ENCODE measurements at places on chromosomes 6 and 20. TPM values are rescaled to one million over a fixed set of nuclear protein-coding genes. Genes with fewer than 3 reads are reported as not detected.

BCKDHB gene
- total RNA-seq, result 23.4 TPM

CAP2 gene
- total RNA-seq, result 3.9 TPM

PGC gene
- total RNA-seq, result not detected

CDS2 gene
- total RNA-seq, result 37.6 TPM

GRCh38 chr6:18545726-18546125 is 158.6 kb downstream of the RNF144B start:
- DNase-seq, result no peak

DNA sequence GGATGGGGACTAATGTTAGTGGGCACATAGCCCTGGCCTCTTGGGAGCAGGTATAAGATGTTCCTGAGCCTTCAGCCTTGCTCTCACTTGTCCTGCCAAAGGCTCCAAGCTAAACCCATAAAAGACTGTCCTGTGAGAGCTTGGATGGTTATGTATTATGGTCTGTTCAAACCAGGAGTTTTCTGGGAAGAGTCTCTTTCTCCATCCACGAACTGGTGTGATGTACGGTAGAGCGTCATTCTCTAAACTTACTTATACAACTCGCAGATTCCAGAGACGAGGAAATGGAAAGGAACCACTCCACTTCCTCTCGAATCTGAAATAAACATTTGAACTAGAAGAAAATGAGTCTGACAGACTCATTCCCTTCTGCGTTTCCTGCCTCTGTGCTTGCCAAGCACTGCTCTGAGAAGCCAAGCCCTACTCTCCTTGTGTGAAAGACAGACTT is 5.3 kb downstream of the SOBP start:
- DNase-seq, result no peak

- DNase-seq, result no peak
These were observed 17.3 kb upstream of the IBTK start for GRCh38 chr6:82264824-82265223.

DNA sequence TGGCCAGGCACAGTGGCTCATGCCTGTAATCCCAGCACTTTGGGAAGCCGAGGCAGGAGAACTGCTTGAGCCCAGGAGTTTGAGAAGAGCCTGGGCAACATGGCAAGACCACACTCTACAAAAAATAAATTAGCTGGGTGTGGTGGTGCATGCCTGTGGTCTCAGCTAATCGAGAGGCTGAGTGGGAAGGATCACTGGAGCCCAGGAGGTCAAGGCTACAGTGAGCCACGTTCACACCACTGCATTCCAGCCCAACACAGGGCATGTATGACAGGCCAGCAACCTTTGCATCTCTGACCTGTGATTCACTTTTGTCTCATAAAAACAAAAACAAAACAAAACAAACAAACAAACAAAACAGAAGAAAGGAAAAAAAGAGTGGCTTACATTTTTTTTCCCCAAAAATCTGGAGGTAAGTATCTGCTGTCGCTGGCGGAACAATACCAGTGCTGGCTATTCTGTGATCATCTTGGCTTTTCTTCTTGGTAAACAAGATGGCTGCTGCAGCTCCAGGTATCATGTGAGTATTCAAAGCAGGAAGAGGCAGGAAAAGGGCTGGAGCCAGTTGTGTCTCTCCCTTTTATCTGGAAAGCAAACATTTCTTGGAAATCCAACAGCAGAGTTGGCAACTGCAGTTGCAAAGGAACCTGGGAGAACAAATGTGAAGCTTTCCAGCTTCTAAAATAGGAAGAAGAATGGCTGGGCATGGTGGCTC is 40.4 kb upstream of the ZMYND8 start:
- DNase-seq, result no peak

DNA sequence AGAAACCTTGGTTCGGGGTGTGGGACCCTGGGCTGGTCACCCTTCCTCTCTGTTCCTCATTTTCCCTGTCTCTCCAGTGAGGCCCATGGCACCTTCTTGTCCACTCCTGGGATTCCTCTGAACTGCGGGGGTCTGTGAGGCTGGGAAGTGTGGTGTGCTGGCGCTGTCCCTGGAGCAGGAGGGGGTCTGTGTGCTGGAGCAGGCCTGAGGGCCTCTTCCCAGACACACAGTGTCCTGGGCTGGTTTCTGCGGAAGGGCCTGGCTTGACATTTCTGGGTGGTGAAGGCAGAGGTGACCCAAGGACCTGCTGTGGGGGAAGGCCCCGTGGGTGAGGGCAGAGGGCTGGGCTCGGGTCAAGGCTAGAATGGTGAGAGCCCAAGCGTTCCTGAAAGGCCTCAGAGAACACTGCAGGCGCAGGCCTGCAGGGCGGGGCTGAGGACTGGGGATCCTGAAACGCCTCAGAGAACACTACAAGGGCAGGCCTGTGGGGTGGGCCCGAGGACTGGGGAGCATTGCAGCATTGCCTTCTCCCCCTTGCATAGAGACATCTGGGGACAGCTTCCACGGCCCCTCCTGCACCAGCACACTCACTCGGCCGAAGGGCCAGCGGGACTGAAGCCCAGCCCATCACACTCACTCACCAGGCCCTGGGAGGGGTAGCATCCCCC is 10.6 kb upstream of the BAK1 start:
- DNase-seq, result no peak

DNA sequence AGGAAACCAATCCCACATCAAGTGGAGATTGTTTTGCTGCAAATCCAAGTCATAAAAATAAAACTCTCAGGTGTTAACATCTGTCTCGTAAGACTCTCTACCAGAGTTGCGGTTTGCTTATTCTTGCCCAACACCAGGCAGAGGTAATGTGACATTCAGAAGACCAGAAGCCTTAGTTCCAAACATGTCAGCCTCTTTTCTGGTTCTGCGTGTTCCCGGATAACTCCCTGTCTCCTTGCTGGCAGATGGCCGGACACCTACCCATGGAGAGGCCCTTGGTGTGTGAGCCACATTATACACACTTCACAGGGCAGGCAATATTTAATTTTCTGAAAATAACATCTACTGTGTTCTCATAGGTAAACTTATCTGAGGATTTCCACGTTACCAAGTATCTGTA is 73.4 kb downstream of the GMPR start:
- DNase-seq, result no peak

DNA sequence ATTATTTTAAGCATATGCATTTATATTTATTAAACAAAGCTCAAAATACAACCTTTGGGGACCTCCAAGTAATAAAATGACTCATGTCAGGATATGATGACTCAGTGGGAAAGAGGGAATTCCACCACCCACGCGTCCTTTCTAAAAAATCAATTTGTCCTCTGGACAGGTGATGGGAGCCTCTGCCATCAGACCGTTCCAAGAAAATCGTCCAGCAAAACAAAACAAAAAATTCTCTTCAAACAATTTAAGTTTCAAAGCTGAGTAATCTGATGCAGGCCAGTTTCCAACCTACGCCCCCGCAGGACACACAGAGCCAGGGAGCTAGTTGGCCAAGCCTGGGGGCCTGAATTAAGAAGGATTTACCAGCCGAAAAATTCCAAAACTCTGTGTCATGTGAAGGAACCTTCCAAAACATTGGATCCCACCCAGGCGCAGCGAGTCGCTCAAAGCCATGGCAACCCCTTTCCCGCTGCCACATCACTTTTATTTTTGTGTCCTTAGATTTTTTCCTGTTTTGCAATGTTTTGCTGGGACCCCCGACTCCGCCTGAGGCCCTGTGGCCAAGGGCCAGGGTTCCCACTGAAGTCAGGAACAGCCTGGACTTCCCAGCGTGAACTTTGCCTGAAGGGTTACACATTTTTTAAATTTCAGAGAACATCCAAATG is 95.3 kb downstream of the NFATC2 start:
- DNase-seq, result peak; percentile 74

- DNase-seq, result no peak
These were observed 122.2 kb upstream of the TNFAIP3 start for GRCh38 chr6:137744877-137745276.

DNA sequence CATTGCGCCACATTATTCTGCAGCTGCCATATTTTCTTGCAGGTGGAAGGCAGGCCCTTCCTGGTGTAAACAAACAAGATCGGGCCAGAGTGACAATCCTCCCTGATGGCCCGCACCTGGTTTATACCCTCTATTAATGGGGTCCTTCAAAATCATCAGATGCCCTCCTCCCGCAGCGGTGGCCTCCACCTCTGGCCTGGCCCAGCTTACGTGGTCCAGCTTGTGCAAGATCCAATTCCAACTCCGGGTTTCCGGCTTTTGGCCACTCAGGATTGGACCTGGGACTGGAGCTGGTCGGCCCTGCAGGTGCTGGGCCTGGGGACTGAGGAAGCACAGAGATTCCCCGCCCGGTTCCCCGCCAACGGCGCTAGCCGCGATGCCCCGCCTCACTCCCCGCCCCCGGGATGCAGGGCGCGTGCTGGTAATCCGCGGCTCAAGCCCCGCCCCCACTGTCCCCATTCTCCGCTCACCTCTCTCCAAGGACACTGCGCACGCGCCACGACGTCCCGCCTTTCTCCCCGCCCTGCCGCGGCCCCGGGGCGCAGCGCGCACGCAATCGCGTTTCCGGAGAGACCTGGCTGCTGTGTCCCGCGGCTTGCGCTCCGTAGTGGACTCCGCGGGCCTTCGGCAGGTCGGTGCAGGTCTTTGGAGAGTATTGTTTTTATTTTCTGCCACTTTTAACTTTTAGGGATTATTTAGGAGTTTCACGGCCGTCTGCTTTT is at the start of gene TMEM14B:
TMEM14B (plus strand) TSS at position 555 of the 722 bp plus-strand sequence. CDS start 1,441 bp downstream, outside the sequence.
- peak; percentile 100 for DNase-seq

DNA sequence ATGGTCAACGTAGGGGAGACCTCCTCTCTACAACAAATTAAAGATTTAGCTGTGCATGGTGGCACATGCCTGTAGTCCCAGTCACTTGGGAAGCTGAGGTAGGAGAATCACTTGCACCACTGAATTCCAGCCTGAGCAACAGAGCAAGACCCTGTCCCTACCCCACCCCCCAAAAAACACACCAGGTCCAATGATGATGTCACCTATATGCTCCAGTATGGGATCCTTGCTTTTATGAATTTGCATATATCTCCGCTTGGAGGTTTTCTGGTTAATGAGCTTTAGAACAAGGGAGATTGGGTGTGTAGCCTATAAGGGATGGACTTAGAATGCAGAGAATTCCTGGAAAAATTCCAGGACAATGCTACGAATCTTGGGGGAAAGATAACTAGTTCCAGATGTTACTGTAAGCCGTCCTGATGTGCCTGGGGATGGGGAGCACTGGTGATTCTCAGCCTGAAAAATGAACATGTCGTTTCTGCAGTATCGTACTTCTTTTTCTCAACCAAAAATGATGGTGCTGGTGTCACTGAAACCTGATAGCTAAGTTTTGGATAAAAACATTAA is 61.1 kb downstream of the ZBTB2 start:
- no peak for DNase-seq

GRCh38 chr6:46963626-46964025 is 41.9 kb upstream of the ADGRF5 start:
- no peak for DNase-seq

GRCh38 chr6:150195996-150196417 is 53.2 kb downstream of the PPP1R14C start:
- DNase-seq, result no peak

- no peak for DNase-seq
These were observed 11.4 kb downstream of the RMND1 start for GRCh38 chr6:151440498-151440897.

DNA sequence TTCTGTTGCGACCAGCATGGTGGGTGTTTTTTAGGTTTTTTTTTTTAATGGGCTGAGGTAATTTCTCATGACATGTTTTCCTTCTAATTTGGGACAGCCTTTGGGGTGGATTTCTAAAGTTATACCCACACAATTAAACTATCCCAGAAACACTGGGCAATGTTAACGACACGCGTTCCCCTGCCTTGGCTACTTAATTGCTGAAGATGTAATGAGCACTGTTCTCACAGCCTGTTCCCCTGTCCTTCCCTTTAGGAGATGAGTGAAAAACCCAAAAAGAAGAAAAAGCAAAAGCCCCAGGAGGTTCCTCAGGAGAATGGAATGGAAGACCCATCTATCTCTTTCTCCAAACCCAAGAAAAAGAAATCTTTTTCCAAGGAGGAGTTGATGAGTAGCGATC is 5.2 kb downstream of the NOP56 start:
- no peak for DNase-seq

DNA sequence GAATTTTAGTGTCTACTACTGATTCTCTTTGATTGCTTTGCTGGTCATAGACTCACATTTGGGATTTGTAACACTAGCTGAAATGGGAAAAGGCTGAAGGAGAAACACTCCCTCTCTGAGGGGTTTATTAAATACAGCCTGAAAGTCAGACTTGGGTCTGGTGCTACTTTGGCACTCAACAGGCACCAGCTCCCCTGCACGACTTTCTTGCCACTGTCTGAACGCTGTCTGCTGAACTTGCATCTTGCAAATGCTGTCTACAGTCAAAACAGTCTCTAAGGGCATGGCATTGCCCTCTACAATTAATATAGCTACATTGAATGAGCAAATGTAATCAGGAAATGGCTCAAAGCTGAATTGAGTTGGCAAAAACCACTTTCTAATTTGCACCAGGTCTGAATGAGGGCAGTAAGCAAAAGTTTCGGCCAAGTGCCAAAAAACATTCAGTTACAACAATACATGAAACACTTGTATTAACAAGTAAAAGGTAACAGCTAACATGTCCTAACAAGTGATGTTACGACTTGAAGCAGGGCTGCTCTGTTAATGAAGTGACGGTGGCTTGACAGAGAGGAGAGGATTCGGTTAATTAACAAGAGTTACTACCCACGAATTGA is 119.5 kb downstream of the FOXC1 start:
- no peak for DNase-seq

GRCh38 chr6:27630727-27631608 is 158.1 kb upstream of the ZNF184 start:
- no peak for DNase-seq

DNA sequence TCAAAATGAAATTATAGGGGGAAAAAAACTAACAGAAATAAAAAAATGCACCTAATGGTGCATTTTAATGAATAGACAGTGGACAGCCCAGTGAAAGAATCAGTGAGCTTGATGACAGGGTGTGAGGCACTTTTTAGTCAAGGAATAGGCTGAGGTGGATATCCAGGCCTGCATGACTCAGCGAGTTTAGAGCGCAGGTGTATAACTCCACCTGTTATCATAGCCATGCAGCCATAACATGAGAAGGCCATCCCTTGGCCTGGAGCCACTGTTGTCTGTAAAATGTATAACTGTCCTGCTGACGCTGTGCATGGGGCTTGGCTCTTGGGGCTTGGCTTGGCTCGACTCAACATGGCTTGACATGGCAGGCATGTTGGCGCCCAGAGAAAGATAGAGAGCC is 331.5 kb upstream of the NOX3 start:
- DNase-seq, result no peak

- DNase-seq, result no peak
These were observed 32.9 kb downstream of the TRIM38 start for GRCh38 chr6:25995507-25995906.

- DNase-seq, result no peak
These were observed 190.3 kb downstream of the LINC00237 start for GRCh38 chr20:20915844-20916243.

DNA sequence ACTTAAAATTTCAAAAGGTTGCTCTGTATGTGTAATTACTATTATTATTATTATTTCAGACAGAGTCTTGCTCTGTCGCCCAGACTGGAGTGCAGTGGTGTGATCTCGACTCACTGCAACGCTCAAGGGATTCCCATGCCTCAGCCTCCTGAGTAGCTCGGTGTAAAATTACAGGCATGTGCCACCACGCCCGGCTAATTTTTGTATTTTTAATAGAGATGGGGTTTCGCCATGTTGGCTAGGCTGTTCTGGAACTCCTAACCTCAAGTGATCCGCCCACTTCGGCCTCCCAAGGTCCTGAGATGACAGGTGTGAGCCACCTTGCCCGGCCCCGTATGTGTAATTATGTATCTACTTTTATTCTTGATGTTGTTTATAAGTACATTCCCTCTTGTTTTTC is 65.3 kb upstream of the ZNF217 start:
- no peak for DNase-seq

All from breast epithelium (tissue), 4 donors.